ENCODE measurements at places on chromosomes 2 and 18.

DNA sequence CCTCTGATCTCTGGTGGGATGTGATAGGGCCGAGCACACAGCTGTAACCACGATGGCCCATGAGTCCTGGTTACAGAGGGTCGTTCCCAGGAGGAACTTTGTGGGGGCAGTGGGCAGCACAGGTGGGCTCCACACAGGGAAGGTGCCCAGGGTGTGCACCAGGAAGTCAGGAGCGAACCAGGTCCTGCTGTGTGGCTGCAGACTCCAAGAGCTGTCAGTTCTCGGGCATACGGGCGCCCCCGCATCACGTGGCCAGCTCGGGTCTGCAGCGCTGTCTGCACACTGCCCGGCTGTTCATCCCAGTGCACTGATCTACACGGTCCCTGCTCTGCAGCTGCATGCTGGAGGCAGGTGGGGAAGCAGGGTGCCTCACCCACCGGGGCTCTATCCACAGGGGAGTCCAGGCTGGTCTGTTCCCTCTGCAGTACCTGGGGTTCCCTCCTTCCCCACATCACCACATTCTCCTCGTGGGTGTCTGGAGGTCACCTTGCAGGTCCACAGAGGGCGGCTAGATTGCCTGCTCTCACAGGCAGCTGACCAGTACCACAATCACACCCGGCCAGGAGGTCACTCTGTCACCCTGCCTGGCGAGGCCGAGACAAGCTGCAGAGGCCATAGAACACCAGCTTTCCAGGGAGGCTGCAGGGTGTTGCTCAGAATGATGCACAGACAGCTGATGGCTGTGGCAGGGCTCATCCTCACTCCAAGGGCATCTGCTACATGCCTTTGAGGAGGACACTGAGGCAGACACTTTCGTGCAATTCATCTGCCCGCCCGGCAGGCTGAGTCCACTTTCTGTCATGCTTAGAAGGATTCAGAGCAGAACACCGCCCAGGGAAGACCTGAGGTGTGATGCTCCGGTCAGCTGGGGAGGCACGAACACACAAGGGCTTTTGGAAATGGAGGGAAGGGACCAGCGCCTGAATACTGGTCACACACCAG lies 202.7 kb downstream of the EIPR1 start:
- no peak for DNase-seq

DNA sequence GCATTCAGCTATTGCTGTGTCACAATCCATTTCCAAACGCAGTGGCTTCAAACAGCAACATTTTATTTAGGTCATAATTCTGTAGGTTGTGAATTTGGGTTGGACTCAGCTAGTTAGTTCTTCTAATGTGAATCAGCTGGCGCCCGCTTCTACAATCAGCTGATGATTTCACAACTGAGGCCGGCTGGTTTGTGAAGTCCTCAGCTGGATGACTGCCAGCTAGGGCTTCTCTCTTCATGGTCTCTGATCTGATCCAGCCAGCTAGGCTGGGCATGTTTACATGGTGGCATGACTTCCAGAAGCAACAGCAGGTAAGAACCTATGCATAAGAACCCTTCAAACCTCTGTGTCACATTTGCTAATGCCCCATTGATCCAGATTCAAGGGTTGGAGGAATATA lies 172.0 kb downstream of the SLC4A10 start:
- DNase-seq = no peak

GRCh38 chr2:9179572-9180201 lies 26.9 kb upstream of the ASAP2 start:
- no peak for DNase-seq

- no peak for DNase-seq
Measured at GRCh38 chr2:56364902-56365301, 181.1 kb downstream of the CCDC85A start.

DNA sequence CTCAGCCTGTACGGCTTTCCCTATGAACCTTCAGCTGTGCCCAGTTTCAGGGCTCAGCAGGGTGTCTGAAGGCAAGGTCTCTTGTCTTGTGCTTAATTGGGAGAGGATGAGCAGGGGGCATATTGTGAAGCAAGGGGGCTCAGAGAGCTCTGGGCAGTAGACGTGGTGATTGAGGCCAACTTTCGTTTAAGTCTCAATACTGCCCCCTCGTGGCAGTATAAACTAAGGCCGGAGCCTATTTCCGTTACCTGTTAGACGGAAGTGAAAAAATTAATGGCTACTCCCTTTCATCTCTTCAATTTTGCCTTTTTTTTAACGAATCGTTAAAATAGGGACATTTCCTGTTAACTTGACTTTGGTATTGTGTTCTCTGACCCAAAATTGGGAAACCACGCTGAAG lies 193.4 kb downstream of the TDRD15 start:
- no peak for DNase-seq

- DNase-seq = no peak
Measured at GRCh38 chr2:5898667-5899066, 206.5 kb downstream of the SOX11 start.

DNA sequence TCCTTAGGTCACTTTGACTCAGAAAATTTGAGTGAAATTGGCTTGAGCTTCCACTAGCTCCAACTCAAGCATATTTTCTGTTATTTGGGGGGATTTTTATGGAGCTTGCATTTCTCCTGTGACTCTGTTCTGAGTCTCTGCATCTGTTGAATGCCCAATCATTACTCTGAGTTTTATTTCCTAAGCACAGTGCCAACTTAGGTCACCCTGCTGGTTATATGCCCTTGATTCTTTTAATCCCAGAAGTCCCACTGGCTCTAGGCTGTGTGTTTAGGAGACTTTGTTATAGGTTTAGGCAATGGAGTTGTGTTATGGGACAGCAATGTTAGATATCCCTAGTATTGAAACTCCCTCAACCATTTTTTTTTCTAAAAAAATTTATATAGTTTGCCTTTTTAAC lies 198.2 kb upstream of the DTNA start:
- no peak for DNase-seq

GRCh38 chr2:44470151-44470550 lies 108.4 kb downstream of the CAMKMT start:
- DNase-seq = no peak

DNA sequence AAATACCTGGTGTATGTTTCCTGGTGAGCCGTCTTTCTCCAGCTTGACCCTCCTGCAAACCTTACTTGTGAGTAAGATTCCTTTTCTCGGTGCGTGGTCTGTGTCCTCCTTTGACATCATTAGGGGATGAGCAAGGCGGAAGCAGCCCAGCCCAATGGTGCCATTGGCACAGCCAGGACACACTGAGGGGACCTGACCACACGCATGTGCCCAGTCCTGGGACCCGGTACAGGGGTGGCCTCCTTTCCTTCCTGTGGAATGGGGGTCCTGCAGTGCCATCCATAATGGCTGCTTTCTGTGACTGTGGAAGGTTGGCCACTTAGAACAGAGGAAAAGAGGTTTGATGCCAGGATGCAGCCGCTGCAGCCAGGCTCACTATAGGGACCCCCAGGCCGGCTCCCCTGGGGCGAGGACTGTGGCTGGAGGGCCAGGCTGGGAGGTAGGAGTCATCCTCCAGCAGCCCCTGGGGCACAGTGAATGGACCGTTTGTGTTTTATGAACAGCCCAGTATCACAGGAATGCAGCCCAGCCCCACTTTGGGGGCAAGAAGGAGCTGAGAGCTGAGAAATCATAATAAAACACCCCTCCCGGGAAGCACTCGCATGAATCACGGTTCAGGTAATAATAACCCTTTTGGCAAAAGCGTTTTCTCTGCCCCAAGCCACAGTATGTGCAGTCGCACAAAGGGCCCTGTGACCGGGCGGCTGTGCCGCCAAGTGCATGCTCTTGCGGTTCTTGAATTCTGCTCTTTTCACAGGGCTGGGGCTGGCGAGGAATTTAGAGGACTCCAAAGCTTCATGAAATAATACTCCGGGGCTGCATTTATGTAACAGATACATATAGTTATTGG lies 73.2 kb downstream of the ASB1 start:
- DNase-seq = no peak

DNA sequence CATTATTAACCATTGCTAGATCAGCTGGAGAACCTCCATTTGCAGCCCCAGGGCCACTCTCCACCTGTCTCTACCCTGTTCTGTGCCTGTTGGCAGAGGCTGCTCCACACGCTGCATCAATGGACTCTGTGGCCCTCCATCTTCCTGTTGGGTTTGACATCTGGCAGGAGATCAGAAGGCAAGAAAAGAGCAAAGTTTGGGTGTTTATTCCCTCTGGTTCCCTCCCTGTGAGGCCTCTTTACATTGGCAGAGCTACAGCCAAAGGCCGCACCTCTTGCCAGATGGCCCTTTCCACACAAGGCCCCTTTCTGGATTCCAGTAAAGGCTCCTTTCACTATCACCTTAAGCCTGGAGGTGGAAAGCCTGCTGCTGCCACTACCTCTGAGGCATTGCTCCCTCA lies 110.9 kb upstream of the RND3 start:
- no peak for DNase-seq

DNA sequence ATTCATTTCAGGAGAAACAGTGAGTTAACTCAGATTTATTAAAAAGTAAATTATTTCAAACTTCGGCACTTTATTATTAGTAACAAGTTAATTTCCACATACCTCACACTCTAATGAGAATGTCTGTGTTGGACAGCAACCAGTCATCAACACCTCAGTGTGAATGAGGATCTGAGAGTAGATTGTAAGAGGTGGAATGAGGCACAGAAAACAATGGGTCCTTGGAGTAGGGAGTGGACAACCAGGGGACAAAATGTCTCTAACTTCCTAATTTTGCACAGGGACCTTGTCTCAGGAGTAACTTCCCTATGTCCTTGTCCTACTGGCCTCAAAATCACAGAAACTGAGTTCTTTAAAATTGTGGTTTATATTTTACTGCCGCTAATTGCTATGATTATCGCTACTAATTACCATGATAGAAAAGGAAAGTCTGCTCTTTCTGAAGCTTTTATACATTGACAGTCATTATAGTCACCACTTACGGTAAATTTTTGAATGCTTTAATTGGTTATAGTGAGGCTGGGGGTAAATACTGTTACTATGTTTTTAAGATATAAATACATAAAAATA lies 82.2 kb upstream of the LRPPRC start:
- no peak for DNase-seq

GRCh38 chr2:85784474-85784986 lies 30.7 kb downstream of the ATOH8 start:
- no peak for DNase-seq

DNA sequence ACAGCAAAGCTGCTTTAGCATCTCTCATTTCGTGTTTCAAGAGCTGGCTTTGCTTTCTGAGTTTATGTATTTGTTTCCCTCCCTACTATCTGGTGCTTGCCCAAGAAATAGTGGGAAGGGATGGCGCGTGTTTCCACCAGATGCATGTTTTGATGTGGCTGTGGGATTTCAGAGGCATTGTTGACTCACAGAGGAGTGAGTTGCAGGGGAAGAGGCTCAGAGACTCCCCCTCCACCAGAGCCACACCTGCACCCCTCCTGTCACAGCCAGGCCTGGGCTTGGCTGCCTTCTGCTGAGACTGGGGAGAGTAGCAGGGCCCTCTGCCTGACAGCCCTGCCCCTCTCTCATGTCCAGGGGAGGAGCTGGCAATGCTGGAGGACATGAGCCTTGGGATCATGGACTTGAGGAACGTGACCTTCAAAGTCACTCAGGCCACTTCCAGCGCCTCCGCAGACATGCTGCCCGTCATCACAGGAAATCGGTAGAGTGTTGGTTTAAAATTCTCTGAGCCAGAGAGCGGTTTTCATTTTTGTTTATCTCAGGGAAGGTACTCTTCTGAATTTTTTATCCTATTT lies 42.9 kb downstream of the COA5 start:
- DNase-seq = no peak

DNA sequence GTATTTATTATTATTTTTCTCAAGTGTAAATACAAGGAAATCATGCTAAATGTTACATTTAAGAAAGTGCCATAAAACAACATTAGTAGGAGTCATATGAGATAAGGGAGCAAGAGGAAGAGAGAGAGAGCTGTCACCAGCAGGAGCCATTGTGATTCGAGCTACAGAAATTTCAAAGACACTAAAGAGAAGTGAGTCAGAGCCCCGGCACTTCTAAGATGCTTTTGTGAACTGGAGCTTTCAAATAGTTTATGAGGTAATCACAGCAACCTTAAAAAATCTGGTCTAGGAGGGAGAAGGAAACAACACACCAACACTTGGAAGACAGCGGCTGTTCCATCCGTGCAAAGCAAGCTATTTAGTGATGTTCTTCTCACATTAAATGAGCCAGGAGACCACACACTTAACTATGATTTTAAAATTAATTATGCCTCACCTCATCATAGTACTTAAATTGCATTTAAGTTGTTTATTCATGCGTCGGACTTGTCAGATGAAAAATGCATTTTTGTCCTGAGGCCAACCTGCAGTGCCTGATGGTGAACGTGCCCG lies 382.7 kb upstream of the SALL3 start:
- no peak for DNase-seq

DNA sequence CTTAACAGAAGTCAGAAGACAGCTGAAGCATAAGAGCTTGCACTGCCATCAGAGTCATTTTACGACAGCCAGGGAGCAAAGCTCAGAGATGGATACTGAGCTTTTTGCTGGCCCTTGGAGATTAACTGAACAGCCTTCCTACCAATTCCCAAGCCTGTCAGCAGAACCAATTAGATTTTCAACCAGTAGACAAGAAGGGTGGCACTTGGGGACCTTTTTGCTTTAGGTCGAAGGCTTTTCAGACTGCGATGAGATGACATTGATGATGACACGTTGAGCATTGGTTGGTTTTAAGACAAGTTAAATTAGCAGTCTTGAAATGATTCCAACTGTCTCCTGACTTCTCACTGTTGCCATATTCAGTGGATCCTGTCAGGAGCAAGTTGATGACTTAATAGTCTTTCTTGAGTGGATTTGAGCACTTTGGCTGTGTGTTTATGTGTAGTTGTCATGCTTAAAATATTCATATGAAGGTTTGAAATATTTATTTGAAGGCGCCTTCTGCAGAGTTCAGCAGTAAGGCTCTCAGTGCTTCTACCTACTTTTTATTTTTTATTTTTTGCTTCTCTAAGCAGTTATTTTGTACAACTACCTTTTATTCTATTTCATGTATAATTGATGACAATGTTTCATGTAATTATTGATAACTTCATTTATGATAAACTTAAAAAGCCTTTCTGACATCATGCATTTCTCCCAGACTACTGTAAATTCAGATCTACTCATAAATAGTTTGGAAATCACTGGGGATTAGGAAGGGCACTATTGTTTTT lies 256.7 kb downstream of the CAMKMT start:
- no peak for DNase-seq

- no peak for DNase-seq
Measured at GRCh38 chr2:120491111-120491625, 145.2 kb downstream of the INHBB start.

DNA sequence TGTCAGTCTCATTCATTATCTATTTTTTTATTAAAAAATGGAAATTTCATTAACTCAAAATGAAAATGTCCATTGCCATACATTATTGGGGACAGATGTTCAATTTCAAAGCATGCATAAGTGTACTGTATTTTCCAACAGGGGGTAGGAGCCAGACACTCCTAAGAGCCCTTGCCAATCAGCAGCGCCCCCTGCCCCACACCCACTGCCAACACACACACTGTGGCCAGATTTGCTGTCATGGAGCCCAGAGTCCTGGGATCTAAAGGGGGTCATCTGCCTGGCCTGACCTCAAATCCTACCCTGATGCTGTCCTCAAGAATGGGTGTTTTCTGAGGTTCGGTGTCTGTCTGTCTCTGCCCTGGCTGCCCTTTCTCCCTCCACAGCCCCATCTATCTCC lies 162.2 kb upstream of the TWIST2 start:
- no peak for DNase-seq
